Endothelial cell (in vitro differentiated cells): ENCODE measurements at places on chromosomes 6 and 20. TPM values are rescaled to one million over a fixed set of nuclear protein-coding genes. Genes with fewer than 3 reads are reported as not detected.

Gene PDYN
- total RNA-seq: not detected

Gene ECHDC1
- total RNA-seq: 84.1 TPM

Gene PTCRA
- total RNA-seq: not detected

Gene ASIP
- not detected for total RNA-seq

Gene PLN
- not detected for total RNA-seq

Gene CCN2
- 12.0 TPM for total RNA-seq

Gene WDR46
- 48.5 TPM for total RNA-seq

Gene BEND6
- total RNA-seq: 0.97 TPM

Gene SCGN
- total RNA-seq: 0.85 TPM

Gene ZNF831
- total RNA-seq: 0.56 TPM

Gene CRISP3
- 0.80 TPM for total RNA-seq

Gene TFAP2A
- 0.31 TPM for total RNA-seq

Gene TGM3
- total RNA-seq: not detected

Gene CDH4
- 0.23 TPM for total RNA-seq

Gene GLP1R
- 42.5 TPM for total RNA-seq

Gene TMEM170B
- total RNA-seq: 5.0 TPM

Gene SLA2
- not detected for total RNA-seq

Gene MBOAT1
- total RNA-seq: 10.7 TPM

Gene LY6G6D
- total RNA-seq: not detected

Gene FUT9
- total RNA-seq: 5.7 TPM

Gene C6orf163
- 4.0 TPM for total RNA-seq

Gene GMPR
- 1.8 TPM for total RNA-seq

Gene FERMT1
- total RNA-seq: 0.62 TPM

Gene SPEF1
- total RNA-seq: 0.23 TPM

Gene ACTL10
- not detected for total RNA-seq

Gene CRYBG1
- 0.08 TPM for total RNA-seq

Gene C6orf58
- 0.82 TPM for total RNA-seq

Gene METTL24
- 6.5 TPM for total RNA-seq

Gene TAP2
- total RNA-seq: 9.2 TPM

Gene SNRPB
- total RNA-seq: 195 TPM

Gene TOX2
- 5.0 TPM for total RNA-seq

Gene FILIP1
- 32.0 TPM for total RNA-seq

Gene NRSN1
- total RNA-seq: not detected

Gene MRAP2
- 5.1 TPM for total RNA-seq

Gene TMEM14C
- total RNA-seq: 96.7 TPM

Gene COL10A1
- total RNA-seq: not detected

Gene OR2H1
- total RNA-seq: not detected

Gene PLG
- not detected for total RNA-seq

Gene ANGPT4
- total RNA-seq: 0.51 TPM

Gene PHACTR1
- total RNA-seq: 39.9 TPM

Gene MOXD1
- 0.08 TPM for total RNA-seq

Gene SPDEF
- total RNA-seq: not detected

Gene GNMT
- total RNA-seq: 0.59 TPM

Gene RBPJL
- total RNA-seq: not detected

Gene MMP24OS
- 80.7 TPM for total RNA-seq

Gene RBBP8NL
- 0.10 TPM for total RNA-seq

Gene PGC
- total RNA-seq: not detected
